Mesothelial cell of epicardium (in vitro differentiated cells): ENCODE measurements at places on chromosomes 13 and 19.

DNA sequence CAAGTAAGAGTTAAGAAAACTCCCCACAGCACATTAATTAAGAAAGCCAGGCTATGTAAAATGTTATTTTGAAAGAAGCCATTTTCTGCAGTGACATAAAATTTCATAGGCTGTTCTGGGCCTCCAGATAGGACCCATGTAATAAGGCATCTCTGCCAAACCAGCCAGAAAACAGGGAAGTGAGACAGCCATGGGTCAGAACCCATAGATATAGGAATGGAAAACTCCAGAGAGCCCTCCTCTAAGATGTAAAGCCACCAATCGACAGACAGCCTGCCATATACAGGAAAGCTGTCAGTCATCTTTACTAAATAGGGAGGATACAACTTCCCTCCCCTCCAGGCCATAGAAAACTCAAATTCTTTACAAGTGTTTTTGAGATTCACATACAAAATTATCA, 493.3 kb downstream of the COG6 start:
- DNase-seq: no peak

DNA sequence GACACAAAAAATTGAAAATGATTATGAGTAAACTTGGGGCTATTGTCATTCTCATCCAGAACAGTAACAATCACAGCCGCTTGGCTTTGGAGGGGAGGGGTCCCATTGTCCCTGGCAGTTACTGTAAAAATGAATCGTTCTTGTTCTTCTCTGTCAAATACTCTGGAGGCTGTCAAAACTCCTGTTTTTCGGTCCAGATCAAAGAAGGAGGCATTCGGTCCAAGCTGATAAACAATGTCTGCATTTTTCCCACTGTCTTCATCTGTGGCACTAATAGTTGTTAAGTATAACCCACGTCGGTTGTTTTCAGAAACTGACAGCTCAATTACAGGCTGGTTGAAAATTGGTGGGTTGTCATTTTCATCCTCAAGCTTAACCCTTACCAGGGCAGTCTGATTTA, 3.4 kb downstream of the PCDH9 start:
- DNase-seq: no peak

GRCh38 chr19:2683430-2684003, 19.0 kb downstream of the GNG7 start:
- no peak for DNase-seq

DNA sequence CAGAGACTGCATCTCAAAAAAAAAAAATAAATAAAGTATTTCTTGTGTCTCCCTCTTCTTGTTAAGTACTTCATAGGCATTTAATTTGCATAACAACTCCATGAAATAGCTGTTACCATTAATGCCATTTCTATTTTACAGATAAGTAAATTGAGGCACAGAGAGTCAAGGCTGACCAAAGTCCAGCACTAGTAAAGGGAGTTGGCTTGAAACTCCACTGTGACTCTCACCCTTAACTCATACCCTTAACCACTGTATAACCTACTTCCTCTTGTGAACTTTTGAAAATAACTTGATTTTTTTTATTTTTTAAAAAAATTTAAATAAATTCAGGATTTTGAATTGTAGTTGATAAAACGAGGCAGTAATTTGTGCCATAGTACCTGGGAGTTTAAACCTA, 6.0 kb downstream of the GPATCH1 start:
- DNase-seq: no peak

DNA sequence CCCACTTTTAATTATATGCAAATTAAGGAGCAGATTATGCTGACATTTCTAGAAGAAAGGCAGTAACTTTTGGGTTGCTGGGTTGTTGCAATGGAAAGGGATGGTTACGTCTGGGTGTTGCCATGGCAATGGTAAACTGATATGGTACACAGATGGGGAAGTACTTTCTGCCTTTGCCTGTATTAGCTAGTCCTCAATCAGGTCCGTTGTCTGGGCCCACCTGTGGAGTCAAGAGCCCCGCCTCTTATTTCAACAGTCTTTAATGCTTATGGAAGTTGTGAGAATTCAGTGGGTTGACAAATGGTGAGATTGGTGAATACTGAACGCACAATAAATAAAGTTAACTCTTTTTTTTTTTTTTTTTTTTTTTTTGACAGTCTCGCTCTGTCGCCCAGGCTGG, 30.6 kb upstream of the DPP9 start:
- no peak for DNase-seq
